ENCODE measurements at places on chromosomes 13 and 19. TPM values are rescaled to one million over a fixed set of nuclear protein-coding genes. Genes with fewer than 3 reads are reported as not detected.

Gene UBA52
- total RNA-seq, result 992 TPM

DNA sequence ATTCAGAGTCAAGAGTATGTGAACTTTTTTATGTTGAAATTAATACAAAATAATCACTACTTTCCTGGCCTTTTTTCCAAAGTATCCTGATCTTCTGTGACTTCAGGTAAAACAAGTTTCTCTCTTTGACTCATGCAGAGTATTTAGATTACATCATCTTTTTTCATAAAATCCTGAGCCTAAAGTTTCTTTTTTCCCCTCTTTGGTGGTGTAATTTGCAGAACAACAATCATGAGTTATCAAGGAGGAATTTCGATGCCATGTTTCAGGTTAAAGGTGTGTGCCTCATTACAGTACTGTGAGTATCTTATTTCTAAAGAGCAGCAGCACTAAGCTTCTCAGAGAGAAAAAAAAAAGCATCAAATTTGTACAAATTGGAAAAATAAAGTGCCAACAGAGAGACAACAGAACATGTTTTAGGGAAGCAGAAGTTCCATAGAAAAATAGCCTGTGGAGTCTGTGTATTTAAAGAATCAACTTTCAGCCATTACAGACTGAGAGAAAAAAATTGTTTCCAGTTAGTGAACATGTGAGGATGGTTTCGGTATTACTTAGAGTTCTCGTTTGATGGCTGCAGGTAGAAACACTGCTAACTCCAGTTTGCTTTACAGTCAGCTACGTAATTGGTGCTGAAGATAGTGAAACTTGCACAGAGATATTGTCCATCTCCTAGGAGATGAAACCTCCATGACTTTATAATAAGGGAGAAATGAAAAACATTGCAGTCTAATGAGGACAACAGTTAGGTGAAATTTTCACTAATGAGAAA is 78.1 kb upstream of the PCDH9 start:
- DNase-seq, result no peak

- DNase-seq, result peak; percentile 93
These were observed 86.0 kb downstream of the ING1 start for GRCh38 chr13:110799246-110800236.

- DNase-seq, result no peak
These were observed 14.1 kb downstream of the CEBPG start for GRCh38 chr19:33387351-33388230.

GRCh38 chr13:93234459-93234858 is 7.9 kb downstream of the GPC6 start:
- DNase-seq, result no peak

DNA sequence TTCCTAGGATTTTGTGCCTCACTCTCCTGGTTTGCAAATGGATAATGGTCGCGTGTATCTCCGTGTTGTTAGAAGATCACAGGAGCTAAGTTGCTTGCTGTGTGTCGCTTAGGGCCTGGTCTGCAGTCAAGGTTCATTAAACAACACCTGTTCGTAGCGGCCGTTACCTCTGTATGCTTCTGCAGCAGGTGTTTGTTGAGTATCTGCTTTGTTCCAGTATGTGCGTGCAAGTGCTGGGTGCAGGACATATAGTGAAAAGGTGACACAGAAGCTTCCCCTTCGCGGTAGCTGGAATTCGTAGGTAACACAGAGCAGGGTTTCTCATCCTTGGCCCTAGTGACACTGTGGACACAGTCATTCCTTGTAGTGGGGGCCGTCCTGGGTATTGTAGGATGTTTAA is 5.4 kb downstream of the MED25 start:
- no peak for DNase-seq

Gene IL11
- 0.30 TPM for total RNA-seq

GRCh38 chr19:33290082-33290815 is 12.1 kb downstream of the CEBPA start:
- no peak for DNase-seq

Gene STOML3
- total RNA-seq, result not detected

Gene EPS8L1
- 47.6 TPM for total RNA-seq

DNA sequence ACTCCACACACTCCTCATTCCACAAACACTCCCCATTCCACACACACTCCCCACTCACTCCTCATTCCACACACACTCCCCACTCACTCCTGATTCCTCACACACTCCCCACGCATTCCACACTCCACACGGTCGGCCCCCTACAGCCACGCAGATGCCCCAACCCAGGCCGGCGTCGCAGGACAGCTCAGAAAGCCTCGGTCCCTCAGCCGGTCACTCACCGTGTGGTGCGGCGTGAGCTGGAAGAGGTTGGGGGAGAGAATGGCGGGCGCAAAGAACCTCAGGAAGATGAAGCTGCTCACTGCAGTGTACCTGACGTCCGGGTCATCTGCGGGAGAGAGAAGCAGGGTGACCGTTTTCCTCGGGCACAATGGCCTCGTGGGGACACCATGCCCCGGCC is 39.0 kb upstream of the C13orf46 start:
- no peak for DNase-seq

Gene ANGPTL8
- 55.3 TPM for total RNA-seq

DNA sequence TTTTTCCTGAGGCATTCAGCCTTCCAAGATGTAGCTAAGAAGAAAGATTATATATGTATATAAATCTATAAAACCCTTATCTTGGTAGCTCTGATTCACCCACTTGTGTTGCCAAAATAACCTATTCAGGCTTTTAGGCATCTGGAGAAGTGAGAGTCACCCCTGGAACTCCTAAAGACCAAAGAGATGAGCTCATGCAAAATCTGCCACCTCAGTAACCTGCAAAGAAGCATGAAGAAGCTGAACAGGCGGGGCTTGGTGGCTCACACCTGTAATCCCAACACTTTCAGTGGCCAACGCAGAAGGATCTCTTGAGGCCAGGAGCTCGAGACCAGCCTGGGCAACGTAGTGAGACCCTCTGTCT is 393.7 kb downstream of the FOXO1 start:
- no peak for DNase-seq

- no peak for DNase-seq
These were observed 66.9 kb upstream of the CLDN10 start for GRCh38 chr13:95485518-95486144.

GRCh38 chr13:49450105-49450819 is 6.2 kb downstream of the SETDB2 start:
- DNase-seq, result no peak

DNA sequence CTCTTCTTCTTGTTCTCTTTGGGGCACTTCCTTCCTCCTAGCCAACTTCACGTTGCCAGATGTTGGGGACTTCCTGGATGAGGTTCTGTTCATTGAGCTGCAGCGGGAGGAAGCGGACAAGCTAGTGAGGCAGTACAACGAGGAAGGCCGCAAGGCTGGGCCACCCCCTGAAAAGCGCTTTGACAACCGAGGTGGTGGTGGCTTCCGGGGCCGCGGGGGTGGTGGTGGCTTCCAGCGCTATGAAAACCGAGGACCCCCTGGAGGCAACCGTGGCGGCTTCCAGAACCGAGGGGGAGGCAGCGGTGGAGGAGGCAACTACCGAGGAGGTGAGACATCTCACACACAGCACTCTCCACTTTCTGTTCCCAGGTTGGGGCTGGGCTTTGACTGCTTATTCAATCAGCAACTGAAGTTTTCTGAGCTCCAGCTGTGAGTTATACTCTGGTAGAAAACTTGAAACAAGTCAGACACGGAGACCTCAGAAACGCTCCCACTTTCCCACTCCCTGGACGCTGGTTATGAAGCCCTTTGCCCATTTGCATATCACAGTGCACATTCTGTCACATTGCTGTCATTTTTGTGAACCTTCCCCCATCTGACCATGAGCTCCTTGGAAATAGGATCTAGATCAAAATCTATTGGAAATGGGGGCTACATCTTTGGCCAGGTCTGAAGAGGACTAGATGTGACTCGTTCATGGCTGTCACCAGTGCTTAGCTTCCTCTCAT is 7.2 kb upstream of the CCDC97 start:
- DNase-seq, result no peak

- DNase-seq, result no peak
These were observed 187.1 kb downstream of the FOXO1 start for GRCh38 chr13:40479196-40479845.

DNA sequence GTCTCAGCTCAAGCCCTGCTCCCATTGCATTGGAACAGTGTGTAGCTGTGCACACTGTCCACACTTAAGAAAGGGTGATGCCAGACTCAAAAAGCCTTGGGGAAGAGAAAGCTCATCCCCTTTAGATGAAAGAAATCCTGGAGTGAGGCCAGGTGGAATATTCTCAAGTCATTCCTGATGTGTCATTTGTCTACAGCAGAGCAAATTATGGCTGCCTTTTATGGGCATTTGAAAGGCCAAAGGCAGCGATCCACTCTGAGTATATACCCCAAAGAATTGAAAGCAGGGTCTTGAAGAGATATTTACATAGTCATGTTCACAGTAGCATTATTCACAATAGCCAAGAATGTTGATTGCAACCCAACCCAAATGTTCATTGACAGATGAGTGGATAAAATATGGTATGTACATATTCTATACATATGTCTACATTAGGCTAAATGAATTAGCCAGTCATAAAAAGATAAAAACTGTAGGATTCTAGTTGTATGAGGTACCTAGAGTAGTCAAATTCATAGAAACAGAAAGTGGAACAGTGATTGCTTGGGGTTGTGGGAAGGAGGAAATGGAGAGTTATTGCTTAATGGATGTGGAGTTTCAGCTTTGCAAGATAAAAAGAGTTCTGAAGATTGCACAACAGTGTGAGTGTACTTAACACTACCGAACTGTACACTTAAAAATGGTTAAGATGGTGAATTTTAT is 214.9 kb downstream of the KCNRG start:
- no peak for DNase-seq

DNA sequence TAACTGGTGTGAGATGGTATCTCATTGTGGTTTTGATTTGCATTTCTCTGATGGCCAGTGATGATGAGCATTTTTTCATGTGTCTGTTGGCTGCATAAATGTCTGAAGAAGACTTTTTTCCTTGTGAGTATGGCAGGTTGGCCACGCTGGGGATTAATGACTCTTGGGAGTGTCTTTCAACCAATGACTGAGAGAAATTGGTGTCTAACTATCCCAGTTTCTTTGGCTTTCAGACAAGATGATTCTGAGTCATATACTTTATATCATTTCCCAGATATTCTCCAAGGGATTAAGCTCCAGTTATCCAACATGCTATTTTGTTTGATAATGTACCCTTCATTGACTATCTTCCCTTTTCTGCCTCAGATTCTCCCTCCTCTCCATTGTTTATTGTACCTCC is 35.5 kb upstream of the CSNK1A1L start:
- DNase-seq, result no peak

- DNase-seq, result no peak
These were observed 13.4 kb downstream of the TBC1D4 start for GRCh38 chr13:75468602-75469001.

DNA sequence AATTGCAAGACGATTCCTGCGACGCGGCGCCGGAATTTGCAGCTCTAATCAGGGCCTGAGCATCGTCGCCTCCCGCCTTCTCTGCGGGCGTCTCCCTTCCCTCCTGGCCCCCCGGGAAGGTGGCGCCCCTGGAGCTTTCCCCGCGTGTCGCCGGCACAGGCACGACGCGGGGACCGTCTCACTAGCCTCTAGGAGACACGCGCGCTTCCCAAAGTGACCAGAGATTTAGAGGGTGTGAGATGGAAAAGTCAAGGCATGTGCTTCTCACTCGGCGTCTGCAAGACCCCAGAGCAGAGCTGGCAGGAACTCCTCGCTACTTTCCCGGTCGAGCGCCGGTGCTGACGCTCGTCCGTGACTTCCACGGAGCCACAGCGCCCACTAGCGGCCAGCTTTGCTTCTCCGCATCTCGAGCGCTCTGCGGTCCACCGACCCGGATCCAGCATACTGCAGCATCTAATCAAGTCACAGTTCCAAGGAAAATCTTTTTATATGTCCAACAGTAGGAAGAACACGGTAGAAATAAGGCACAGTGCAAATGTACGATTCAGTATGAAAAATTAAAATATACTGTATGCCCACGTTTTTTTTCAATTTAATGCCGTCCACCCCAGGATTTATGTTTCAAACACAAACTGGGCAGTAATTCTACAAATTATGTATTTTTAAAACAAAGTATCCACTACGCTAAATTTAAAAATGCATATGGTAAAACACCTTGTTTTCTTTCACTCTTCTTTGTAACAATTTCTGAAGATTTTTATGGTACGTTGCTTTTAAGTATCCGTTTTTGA is 977 bp upstream of the EFNB2 start:
- peak; percentile 85 for DNase-seq

DNA sequence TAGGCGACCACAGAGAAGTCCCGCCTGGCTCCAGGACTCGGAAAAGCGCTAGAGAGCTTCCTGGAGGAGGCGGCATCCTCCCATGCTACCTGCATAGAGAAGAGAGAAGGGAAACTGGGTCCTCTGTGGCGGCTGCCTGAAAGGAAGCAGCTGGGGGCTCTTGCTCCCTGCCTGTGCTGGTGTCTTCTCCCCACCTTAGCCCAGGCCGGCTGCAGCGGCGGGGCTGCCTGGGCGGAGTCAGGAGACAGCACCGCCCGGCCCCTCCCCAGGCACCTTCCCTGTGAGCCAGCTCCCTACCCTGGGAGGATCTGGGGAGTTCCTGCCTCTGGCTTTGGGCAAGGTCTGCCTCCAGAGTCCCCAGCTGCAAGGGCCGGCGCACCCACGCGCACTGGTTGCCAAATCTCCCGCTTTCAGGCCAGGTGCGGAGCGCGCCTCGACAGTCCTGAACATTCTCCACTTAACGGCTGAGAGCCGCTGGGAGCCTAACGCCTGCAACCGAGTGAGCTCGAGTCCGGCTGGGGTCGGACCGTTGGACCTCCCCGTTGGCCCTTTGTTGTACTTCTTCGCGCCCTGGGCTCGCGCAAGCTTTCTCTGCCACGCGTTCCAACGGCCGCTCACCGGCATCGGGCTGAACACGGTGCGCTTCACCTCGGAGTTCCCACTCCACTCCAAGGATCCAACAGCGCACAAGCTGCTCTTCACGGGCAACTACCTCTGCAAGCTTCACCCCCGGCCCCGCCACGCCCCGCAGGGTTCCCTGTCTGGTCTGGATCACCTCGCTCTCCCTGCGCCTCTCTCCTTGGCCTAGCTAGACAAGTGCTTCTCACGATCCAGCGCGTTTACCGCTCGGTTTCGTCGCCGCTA is 21.8 kb upstream of the ZNF30 start:
- DNase-seq, result no peak

DNA sequence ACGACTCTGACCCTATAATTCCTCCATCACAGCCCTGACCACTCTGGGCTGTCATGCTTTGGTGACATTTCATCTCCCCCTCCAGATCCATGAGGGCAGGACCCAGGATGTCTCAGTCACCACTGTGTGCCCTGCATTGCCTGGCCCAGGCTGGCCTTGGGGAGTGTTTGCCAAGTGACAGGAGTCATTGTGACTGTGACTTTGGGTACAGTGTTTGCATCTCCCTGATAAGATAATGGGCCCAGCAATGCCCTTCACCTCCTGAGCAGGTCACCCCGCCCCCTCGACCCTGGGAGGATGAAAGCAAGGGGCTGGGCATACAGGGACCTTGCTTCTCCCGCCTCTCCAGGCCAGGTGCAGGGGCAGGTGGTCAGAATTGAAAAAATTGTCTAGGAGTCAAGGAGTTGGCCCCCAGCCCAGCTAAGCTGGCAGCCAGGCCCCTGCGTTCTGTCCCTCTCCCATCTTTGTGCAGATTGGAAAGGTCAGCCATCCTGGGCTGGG is 5.9 kb upstream of the ATP4A start:
- DNase-seq, result no peak

- DNase-seq, result no peak
These were observed 30.3 kb upstream of the RNF113B start for GRCh38 chr13:98207416-98207815.

Gene ACP7
- 5.2 TPM for total RNA-seq
